ENCODE measurements at places on chromosomes 3 and 15.

DNA sequence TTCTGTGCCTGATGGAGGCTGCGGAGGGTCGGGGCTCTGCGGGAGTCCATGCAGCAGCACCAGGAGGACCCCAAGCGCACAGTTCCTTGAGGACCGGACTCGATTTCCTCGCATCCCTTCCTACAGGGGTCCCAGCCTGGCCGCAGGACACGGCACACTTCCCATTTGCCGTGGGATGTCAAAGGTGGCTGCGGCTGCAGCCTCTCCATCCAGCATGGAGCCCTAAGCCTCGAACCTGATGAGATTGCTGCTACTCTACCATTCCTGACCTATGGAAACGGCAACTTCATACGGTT, 40.6 kb downstream of the RGMA start:
- DNase-seq = no peak

GRCh38 chr3:30516238-30516637, 90.2 kb upstream of the TGFBR2 start:
- no peak for DNase-seq

DNA sequence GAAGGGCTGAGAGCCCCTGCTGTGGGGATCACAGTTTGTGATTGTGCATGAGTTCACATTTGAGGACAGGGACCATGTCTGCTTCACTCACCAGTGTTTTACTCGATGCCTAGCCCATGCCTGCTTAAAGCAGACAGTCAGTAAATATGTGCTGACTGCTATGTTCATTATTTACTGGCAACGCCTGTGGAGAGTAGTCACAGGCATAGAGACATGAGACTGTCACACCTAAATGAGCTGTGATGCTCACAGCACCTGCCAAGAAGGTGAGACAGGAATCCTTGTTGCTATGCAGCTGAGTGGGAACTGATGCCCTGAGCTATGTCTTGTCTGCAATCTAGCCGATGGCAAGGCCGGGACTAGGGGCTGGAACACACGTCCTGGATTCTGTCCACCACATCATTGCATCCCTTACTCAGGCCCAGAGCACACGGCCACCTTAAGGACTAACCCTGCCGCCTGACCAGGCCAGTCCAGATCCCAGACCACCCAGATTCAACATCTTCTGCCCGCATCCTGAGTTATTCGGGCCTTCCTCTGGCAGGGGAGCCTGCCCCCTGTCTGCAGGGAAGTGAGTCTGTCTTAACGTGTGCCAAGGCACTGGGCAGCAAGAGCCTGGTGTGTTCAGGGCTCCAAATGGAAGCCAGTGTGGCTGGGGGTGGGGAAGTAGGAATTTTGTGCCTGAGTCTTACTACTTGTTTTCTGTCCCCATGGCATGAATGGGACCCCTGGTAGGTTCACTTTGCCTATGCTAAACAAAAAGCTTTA, 44.8 kb downstream of the FGD5 start:
- DNase-seq = no peak

- no peak for DNase-seq
These were observed 45.0 kb upstream of the CD96 start for GRCh38 chr3:111496894-111497559.

GRCh38 chr3:16012086-16012485, 162.4 kb upstream of the GALNT15 start:
- peak; percentile 62 for DNase-seq

GRCh38 chr3:140726066-140726465, 48.2 kb downstream of the TRIM42 start:
- DNase-seq = no peak

DNA sequence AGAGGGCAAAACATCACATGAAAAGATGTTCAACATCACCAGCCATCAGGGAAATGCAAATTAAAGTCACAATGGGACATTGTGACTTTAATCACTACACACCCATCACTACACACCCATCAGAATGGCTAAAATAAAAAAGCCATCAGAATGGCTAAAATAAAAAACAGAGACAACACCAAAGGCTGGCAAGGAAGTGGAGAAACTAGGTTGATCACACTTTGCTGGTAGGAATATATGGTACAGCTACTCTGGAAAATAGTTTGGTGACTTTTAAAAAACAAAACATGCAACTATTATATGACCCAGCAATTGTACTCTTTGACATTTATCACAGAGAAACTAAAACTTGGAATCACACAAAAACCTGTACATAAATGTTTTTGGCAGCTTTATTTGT, 15.1 kb upstream of the ABHD5 start:
- no peak for DNase-seq

- DNase-seq = no peak
These were observed 16.6 kb upstream of the ADIPOQ start for GRCh38 chr3:186825872-186826409.

- no peak for DNase-seq
These were observed 197.6 kb downstream of the PDZRN3 start for GRCh38 chr3:73427048-73427706.

Measured in fibroblast of skin of left biceps (primary cell).